GDM1 (cell line): ENCODE measurements at places on chromosomes 2 and 18.

GRCh38 chr2:64391424-64391823 lies 62.5 kb upstream of the LGALSL start:
- no peak for DNase-seq

DNA sequence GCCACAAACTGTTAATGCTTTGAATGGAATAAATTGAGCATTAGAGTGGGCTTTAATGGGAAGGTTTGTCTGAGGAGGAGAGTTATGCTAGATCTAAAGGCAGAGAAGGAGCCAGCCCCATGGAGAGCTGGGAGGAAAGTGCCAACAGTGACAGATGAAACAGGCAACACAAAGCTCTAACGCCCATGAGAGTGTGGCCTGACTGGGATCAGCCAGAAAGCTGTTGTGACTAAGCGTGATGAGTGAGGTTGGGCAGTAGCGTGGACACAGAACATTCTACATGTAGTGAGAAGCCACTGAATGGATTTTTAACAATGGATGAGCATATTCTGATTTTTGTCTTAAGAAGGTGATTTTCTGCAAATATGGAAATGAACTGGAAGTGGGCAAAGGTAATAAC lies 185.3 kb upstream of the SIX2 start:
- no peak for DNase-seq

GRCh38 chr2:163698857-163699256 lies 37.0 kb downstream of the FIGN start:
- DNase-seq, result no peak

- no peak for DNase-seq
Observed at GRCh38 chr2:188378371-188378950, 86.8 kb downstream of the GULP1 start.

DNA sequence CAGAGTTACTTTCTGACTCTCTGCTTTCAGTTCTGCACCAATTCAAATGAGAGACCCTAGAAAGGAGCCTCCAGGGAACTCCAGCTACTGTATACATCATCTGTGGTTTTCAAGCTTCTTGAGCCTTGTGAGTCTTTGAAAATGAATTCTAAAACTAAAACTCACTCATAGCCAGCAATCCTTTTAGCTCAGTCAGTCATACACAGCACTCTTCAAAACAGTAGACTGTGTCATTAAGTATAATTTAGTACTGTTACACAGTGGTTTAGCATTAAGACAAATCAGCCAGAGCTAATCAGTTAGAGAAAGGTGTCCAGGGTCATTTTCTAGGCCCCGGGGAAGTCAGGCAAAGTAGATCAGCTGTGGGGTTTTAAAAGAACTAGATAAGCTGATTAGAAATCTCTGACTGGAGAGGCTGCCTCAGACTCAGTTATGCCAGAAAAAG lies 322.1 kb upstream of the THUMPD2 start:
- no peak for DNase-seq

- DNase-seq, result no peak
Observed at GRCh38 chr2:30807249-30807648, at the start of gene CAPN13. TSS of gene CAPN13 (minus strand) at chr2:30807446. CDS start at chr2:30787325, 20,121 bp downstream.

- DNase-seq, result no peak
Observed at GRCh38 chr2:156340804-156341451, 8.4 kb upstream of the NR4A2 start.

DNA sequence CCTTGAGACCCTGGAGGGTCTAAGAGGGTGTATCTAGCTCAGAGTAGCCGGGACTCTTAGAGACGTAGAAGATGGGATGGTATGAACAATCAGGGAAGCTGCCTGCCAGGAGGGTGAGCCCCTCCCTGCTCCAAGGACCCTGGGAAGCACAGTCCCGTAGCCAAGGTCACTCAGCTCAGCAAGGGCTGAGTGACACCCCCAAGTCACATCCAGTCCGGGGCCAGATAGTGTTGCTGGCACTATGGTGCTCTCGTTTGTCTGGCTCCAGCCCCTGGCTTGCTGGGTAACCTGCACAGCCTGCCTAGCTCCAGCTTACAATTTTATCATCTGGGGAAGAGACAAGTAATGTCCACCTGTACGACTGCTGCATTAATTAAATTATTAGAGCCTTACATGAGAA lies 22.3 kb downstream of the REEP1 start:
- DNase-seq, result no peak

DNA sequence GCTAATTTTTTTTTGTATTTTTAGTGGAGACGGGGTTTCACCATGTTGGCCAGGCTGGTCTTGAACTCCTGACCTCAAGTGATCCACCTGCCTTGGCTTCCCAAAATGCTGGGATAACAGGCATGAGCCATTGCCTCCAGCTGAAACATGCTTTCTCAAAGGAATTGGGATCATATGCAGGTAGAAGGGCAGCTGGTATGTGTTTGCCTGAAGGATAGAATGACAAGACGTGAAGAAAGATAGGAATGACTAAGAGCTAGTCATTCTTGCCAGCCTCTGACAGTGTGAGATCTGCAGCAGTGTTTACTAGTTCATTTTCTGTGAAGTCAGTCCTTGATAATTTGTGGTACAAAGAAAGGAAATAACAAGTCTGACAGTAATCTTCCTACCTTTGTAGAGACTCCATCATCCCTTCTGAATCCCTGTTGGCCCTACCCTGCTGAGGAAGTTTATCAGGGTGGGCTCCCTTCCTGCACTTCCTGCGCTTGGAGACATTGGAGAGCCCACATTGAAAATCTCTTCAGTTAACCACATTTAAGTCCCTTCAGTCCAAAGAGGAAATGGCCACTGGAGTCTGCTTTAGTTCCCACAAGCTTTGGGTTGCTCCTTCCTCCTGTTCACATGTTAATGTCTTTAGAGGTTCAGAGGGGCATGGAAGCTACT lies 14.7 kb downstream of the CFLAR start:
- peak; percentile 36 for DNase-seq

DNA sequence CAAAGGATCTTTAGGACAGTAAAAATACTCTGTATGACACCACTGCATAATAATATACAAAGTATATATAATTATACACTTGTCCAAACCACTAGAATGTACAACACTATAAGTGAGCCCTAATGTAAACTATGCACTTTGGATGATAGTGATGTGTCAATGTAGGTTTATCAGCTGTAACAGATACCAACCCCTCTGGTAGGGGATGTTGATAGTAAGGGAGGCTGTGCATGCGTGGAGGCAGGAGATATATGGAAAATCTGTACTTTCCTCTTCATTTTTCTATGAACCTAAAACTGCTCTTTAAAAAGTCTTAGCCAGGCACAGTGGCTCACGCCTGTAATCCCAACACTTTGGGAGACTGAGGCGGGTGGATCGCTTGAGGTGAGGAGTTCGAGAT lies 37.5 kb upstream of the SP3 start:
- DNase-seq, result no peak

DNA sequence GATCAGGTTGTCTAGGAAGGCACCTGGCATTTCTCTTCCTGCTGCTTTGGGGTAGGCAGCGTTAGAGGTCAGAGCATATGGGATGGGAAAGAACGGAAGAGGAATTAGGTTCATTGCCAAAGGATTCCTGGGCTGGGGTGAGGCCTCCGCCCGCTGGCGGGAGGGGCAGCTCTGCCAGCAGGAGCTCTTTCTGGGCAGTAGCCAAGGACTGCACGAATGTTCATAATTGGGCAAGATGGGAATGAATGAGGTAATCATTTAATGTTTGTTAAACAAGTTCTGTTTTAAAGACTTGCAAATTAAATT lies 253.9 kb downstream of the AGAP1 start:
- no peak for DNase-seq

- DNase-seq, result no peak
Observed at GRCh38 chr2:46963210-46963609, 47.6 kb upstream of the MCFD2 start.

DNA sequence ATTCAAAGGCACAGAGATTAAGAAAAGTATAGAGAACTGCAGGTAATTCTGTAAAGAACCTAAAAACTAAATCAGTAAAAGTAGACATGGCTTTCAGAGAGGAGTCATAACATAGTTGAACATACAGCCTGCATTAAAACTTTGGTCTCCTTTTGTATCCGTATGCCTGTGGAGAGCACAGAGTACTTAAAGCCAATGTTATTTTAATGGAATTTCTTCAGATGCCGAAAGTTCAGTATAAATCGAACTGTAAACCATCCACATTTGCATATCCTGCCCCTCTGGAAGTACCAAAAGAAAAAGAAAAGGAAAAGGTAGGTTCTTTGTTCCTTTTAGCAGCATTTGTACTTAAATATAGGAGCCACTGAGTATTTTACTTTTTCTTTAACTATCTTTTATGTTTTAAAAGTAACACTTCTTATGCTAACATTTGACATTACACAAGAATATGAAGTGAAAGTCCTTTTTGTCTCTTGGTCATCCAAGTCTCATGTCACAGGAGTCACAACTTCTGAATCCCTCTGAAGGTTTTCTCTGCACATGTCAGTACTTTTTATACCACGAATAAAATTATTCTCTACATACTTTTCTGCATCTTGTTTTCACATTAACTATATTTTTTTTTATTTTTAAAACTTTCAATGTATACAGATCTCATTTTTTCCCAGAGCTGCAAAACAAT lies 34.9 kb upstream of the ARMC9 start:
- DNase-seq, result no peak

DNA sequence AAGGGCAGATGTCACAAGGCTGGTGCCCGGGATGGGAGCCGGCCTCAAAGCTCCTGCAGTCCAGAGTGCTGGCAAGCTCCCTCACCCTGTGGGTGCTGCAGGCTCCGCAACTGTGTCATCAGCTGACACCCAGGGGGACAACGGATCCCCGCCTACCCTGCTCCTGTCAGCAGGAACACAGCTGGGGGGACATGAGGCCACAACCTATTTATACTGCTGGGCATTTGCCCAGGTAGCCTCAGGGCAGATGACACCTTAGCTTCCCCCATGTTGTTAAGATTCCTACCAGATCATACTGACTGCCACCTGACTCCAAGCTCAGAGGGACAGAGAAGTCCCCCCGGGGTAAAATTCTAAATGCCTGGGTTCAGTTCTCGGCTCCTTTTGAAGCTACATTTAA lies 1.2 kb downstream of the ANKRD23 start:
- no peak for DNase-seq
